ENCODE measurements at places on chromosomes 2 and 18.

DNA sequence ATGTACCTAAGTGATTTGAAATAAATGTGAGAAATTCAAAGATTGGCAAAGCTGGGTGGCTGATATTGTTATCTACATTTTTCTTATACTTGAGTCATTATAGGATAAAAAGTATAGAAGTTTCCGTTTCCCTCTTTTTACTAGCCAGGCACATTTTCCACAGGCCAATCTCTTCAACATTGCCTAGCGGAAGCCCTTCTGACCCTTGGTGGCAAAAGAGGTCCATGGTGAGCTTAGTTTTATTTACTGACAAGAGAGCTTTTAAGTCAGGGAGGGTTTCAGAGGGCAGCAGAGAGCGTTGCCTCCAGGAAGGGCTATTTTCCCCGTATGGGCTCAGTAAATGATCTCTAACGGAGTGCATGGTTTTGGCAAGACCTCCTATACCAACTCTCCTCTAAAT lies 15.1 kb upstream of the RHOB start:
- DNase-seq = no peak

DNA sequence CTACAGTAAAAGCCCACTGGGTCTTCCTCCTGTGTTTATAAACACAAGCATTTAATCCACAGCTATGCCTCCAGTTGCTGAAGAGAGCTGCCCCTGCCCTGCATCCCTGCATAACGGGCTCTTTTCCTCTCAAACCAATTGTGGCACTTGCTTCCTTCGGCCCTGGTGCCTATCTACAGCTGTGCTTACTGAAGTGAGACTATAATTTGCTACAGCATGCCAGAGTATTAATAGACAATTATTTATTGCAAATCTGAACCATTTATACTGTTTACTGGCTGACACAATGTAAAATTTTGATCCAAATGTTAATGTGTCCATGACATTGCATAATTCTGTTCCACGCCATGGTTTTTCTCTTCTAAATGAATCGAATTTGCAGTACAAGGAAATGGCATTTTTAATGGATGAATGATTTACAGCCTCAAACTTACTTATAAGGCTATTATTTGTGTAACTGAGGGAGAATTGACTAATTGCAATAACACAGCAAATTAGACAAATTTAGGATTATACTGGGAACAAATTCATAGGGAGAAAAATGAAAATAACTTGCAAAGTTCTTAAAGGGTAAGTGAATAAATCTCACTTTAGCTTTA lies 457.0 kb upstream of the HNRNPA3 start:
- DNase-seq = no peak

GRCh38 chr2:190216829-190217228 lies 102.8 kb downstream of the HIBCH start:
- no peak for DNase-seq

- no peak for DNase-seq
Observed at GRCh38 chr2:23651187-23652080, 266.5 kb downstream of the KLHL29 start.

DNA sequence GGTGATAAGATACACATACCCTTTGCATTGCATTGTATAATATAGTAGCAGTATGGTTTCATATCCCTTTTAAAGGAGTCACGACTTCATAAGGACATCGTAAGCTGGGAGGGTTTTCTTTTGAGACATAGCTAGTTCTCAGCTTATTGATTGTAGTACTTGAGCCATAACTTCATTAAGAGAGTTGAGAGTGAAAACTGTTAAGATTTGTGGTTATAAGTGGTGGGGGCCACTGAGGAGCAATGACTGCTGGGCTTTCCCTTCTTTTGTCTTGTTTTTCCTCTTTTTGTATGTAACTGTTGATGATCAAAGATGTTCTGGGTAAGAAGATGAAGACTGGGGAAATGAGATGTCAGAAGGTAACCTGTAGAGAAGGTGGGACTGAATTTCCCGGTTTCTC lies 11.0 kb downstream of the EIF5B start:
- DNase-seq = no peak

GRCh38 chr2:45728458-45728942 lies 77.0 kb downstream of the PRKCE start:
- DNase-seq = no peak

- no peak for DNase-seq
Observed at GRCh38 chr2:43073401-43073825, 153.0 kb downstream of the ZFP36L2 start.

GRCh38 chr2:82852787-82853186 lies 1606.3 kb downstream of the SUCLG1 start:
- no peak for DNase-seq

DNA sequence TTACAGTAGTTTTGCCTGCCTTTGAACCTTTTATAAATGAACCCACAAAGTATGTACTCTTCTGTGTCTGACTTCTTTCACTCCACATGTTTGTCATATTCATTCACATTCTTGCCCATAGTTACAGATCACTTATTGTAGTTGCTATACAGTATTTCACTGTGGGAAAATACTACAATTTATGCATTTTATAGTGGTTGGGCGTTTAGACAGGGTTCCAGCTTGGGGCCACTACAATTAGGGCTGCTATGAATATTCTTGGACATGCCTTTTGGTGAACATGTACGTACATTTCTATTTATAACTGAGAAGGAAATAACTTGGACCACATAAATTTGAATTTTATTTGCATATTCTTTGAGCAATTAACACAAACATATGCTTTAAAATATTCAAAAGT lies 15.4 kb upstream of the PMAIP1 start:
- DNase-seq = no peak

DNA sequence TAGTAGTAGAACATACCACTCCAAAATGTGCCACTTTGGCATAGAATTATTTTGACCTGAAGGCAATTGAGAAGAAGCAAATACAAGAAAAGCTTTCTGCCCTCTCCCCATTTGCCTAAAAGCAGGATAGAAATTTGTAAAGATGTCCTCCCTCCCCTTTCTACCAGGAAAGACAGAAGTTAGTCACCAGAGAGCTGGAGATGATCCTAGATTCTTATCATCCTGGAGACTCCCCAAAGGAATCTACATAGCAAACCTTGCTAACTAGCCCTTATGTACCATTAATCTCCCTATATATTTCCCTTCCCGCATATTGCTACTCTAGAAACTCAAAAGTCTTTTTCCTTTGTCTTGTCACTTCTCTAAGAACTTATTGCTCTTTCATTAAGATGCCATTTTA lies 12.6 kb upstream of the TMEM37 start:
- DNase-seq = no peak

DNA sequence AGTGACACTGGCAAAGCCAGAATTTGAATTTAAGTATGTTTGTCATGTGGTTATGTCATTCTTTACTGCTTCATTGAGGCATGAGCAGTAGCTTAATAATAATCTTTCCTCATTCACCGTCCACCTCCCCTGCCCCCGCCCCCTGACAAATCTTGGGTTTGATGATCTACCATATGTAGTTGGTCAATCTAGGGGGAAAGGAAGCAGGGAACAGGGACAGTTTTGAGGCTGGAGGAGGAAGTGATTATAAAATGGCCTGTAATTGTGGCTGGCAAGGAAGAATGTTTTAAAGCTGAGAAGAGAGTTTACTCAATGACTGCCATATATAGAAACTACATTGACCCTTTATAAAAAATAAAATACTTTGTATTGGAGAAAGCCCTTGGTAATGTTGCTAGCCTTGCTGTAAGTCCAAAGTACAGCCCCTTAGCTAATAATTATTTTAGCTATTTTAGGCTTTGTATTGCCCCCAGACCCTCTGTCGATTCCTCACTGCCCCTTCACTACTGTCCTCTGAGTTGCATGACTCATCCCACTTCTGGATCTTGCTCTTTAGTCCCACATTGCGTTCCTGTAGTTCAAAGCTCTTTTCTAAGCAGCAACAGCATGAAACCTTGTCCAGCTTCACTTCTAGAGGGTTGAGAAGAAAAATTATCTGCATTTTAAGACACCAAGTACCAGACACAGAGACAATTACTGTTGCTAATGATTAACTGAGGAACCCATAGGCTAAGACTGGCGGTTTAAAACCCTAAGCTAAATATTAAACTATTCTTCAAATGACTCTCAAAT lies 38.4 kb downstream of the PELI1 start:
- DNase-seq = no peak

DNA sequence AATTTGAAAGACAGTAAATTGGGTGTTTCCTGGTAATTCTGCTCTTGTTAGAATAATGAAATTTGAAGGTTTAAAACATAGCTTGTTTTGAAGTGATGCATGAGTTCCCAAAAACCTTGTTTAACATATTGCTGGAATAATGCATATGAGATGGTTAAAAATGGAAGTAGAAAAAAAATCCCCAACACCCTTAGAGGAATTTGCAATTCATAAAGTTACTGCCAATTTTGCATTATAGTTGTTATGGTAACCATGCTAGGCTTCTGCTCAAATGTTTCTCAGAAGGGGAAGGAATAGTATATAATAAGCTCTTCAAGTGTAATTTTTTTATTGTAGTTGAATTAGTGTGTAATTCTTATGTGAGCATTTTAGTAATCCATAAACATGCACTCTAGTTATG lies 49.1 kb downstream of the FASTKD2 start:
- DNase-seq = no peak

- DNase-seq = no peak
Observed at GRCh38 chr2:104818264-104818663, 35.7 kb upstream of the POU3F3 start.

GRCh38 chr2:234450431-234451124 lies 46.3 kb downstream of the ARL4C start:
- no peak for DNase-seq

DNA sequence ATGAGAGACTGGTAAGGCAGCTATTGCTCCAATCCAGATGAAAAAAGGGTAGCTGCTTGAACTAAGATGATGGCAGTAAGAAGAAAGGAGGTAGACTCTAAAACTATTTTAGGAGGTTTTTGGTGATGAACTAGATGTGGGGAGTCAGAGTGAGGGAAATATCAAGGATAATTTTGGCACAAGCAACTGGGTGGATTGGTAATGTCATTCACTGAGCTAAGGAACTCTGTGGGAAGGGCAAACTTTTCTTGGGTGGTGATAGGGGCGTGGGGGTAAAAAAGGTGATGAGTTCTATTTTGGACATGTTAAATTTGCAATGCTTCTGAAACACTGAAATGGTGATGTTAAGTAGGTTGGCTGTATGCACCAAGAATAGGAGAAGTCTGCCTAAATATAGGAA lies 19.3 kb downstream of the PAIP2B start:
- DNase-seq = no peak

- DNase-seq = no peak
Observed at GRCh38 chr2:197322724-197323720, 12.4 kb upstream of the ANKRD44 start.

DNA sequence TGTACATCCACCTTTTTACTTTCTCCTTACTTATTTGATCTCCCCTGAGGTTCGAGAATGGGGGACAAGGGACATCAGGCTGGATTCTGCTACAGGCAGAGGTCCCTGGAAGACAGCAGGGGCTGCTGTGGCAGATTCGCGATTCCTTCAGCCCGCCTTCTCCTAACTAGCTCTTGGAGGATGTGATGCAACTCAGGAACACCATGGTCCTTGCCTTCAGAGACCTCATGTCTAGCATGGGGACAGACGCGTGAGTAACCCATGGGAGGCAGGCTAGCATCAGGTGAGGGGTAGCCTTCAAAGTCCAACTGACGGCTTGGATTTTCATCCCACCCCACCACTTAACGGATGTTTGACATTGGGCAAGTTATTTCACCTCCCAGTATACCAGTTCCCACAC lies 869 bp upstream of the TCF23 start:
- DNase-seq = no peak

GRCh38 chr18:35905436-35905835 lies 67.0 kb upstream of the RMP24 start:
- DNase-seq = no peak

GRCh38 chr18:49663899-49664890 lies 102.3 kb downstream of the LIPG start:
- DNase-seq = no peak

DNA sequence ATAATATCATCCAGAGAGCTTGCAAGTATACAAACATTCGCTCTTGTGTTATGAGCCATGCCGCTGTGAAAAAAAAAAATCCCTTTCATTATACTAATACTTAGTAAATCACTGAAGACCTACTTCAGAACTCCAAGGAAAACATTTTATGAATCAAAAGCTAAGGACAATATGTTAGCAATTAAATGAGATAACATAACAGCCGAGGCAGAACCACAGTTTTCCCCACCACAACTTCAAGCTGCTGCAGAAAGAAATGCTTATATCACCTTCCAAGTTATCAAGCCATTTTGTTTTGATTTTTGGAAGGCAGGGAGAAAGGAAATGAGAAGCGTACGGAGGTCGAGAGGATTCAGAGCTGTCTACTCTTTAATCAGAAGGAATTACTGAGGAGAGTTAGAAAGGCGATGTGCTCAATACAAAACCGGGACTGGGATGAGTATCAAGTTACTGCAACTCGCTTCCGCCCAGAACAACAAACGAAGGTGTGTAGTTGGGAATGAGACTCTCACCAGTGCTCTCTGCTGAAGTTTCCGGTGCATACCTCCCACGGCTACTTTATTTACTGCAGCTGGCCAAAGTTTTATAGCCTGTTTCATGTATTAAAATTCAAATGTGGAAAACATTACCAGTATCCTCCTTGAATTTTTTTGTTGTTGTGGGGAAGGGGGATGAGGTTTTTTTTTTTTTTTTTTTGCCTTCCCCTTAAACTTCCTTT lies 292.2 kb upstream of the CCDC68 start:
- DNase-seq = no peak

DNA sequence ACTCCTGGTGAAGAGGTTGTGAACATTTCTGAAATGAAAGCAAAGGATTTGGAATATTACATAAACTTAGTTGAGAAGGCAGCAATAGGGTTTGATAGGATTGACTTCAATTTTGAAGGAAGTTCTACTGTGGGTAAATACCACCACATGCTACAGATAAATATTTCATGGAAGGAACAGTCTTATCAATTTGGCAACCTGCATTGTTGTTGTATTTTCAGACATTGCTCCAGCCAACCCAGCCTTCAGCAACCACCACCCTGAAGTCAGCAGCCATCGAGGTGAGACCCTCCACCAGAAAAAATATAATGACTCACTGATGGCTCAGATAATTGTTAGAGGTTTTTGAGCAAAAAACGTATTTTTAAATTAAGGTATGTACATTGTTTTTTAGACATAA lies 10.0 kb downstream of the RDH14 start:
- DNase-seq = no peak

- DNase-seq = no peak
Observed at GRCh38 chr2:181380581-181380980, 76.6 kb upstream of the ITGA4 start.

- DNase-seq = no peak
Observed at GRCh38 chr18:70428439-70428838, 139.6 kb downstream of the SOCS6 start.

- DNase-seq = no peak
Observed at GRCh38 chr2:138823666-138824065, 43.5 kb upstream of the NXPH2 start.
